NCI-H69 (cell line): ENCODE measurements at places on chromosomes 3 and 15.

- DNase-seq, result no peak
Observed at GRCh38 chr15:59362331-59362730, 10.3 kb downstream of the MYO1E start.

- DNase-seq, result peak; percentile 77
Observed at GRCh38 chr15:78264304-78265136, at the start of gene DNAJA4. TSS of gene DNAJA4 (plus strand) at chr15:78264562. CDS start at chr15:78264764, 202 bp downstream.

GRCh38 chr3:160279657-160280056, 54.4 kb downstream of the C3orf80 start:
- DNase-seq, result no peak

DNA sequence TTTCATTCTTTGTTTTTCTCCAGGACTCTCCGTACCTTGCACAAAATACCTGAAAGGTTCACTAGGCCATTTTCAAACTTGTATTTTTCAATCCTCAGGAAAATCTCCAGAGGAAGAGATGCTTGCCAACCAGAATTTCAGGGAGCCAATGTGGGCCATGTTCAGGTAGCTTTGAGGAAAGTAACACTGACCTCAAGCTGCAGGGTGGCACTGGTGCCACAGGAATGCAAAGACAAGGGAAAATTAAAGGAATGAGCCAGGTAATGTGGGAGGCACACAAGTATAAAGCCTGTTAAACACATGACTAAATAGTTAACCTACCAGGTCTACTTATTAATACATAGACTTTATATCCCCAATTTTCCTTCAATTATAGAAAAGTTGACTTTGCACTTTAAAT, 51.9 kb upstream of the GAP43 start:
- no peak for DNase-seq

DNA sequence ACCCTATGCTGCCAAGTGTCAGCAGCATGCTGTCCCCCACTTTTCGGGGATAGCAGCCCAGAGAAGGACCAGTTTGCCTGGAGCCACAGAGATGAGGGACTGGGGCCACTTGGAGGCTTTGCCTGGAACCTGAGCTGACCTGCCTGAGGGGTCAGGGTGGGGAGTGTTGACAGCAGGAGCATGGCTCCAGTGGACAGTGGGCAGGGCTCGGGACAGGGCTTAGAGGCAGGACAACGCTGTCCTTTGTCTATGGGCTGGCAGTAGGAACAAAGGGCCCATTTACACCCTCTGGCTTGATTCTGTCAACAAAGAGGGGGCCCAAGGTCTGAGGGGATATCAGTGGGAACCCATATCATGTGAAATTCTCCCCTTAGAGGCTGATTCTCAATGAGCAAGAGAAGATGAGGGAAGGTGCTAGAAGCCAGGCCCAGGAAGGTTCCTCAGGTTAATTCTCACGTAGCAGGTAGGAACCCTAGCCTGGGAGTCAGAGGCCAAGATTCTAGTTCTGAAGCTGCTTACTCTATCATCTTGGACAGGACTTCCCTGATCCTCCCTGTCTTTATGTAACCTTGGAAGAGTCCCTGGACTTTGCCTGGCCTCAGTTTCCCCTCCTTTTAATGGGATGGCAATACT, 29.7 kb upstream of the HHATL start:
- DNase-seq, result no peak

- DNase-seq, result peak; percentile 36
Observed at GRCh38 chr3:57977818-57978235, 30.4 kb upstream of the FLNB start.

DNA sequence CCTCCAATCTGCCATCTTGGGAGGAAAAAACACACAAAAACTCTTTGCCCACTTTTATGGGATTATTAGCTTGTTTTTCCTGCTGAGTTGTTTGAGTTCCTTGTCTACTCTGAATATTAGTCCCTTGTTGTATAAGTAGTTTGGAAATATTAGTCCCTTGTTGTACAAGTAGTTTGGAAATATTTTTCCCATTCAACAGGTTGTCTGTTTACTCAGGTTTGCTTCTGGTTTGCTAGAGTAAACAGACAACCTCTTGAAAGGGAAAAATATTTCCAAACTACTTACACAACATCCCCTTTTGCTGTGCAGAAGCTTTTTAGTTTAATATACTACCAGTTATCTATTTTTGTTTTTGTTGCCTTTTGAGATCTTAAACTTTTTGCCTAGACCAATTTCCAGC, 193.3 kb upstream of the MANF start:
- DNase-seq, result no peak

DNA sequence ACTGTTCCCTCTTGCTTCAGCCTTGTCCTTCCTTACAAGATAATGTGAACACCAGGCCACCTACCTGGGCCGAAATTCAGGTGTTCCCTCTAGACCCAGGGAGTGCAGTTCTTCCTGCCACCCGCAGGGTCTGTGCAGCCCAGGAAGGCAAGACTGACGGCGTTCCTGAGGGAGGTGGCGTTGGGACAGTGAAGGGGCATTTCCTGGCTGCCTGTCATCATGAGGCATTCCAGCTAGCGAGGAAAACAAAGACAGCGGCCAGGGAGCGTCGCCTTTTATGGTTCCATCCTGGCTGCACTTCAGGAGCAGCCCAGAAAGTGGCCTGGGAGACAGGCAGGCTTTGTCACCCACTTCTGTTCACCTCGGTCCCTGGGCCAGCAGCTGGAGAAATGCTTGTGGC, 84.8 kb upstream of the WNT5A start:
- no peak for DNase-seq

DNA sequence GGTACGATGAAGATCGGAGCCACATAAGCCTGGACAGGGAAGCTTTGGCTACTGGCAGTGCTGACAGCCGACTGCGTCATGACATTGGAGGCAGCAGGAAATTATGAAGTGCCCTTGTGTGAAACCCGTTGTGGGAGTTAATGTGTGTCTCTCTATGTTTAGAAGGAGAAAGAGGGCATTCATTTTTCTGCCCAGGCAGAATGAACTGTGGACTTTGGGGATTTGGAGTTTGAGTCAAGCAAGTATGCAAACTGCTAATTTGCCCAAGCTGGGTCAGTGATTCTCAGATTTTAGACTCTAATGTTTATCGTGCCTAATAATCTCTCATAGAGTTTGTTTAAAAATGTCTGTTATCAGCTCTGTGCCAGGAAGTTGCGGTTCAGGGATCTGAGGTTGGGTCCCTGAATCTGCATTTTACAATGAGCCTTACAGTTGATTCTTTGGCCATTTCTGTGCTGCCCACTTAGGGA, 5.6 kb downstream of the CTXND1 start:
- no peak for DNase-seq

- peak; percentile 31 for DNase-seq
Observed at GRCh38 chr3:63047068-63047467, 171.9 kb upstream of the CADPS start.
